ENCODE measurements at places on chromosomes 12 and 14. TPM values are rescaled to one million over a fixed set of nuclear protein-coding genes. Genes with fewer than 3 reads are reported as not detected.

Gene CLEC12A
- not detected for total RNA-seq

Gene SDR9C7
- 4.9 TPM for total RNA-seq

Gene MYF5
- total RNA-seq, result not detected

Gene HIGD1C
- not detected for total RNA-seq

Gene KCNA5
- not detected for total RNA-seq

Gene KIAA0586
- 8.7 TPM for total RNA-seq

Measured in bronchial epithelial cell (primary cell).